IPS-NIHi11 (cell line): ENCODE measurements at places on chromosomes 3 and 15.

DNA sequence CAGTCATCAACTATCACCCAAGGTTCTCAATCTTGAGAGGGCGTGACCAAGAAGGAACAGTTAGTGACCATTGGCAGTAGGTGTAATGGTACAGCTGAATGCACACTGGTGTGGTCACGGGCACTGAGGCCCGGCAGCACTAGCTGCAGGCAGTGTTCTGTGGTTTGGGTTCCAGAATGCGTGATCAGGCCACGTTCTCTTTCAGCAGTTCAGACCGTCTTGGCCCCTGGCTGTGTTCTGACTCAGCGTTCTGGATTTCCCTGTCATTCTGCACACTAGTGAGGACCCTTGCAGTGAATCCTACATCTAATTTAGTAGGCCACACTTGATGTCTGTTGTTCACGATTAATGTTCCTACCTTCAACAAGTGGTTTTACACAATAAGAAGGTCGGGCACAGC lies 220.5 kb upstream of the SLCO3A1 start:
- no peak for DNase-seq

DNA sequence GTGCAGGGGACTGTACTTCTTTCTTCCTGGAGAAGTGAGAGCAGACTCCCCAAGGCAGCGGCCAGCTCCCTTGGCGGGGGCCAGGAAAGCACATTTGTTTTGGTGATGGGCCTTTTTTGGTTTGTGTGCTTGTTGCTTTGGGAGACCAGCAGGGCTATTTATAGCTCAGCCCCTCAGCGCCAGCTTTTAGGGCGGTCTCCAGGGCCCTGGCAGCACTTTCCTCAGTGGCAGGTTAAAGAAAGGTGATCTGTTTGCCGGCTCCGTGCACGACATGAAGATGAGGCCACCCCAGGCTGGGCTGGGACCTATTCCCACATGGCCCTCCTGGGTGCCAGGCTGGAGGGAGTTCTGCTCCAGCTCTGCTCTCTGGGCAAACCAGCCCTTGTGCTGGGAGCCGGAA lies 21.8 kb downstream of the SLC6A11 start:
- DNase-seq = no peak

- DNase-seq = no peak
These were observed 9.0 kb downstream of the GNB5 start for GRCh38 chr15:52181938-52182780.

DNA sequence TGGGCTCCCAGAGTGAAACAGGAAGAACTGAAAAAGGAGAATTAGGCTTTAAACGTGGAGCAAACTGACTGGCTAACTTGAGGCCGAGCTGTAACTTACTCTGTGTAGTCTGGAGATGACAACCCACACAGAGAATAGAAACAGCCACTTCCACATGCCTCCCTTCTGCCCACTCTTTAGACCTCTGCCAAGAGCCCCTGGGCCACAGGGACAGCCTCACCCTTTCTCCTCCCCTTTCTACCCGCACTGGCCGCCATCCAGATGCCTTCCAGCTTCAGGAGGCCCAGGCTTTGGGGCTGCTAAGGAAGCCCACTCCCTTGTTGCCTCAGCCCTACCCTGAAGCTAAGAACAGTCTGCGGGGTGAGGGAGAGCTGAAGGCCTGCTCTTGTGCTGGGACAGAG lies 6.8 kb downstream of the ARHGAP31 start:
- no peak for DNase-seq

DNA sequence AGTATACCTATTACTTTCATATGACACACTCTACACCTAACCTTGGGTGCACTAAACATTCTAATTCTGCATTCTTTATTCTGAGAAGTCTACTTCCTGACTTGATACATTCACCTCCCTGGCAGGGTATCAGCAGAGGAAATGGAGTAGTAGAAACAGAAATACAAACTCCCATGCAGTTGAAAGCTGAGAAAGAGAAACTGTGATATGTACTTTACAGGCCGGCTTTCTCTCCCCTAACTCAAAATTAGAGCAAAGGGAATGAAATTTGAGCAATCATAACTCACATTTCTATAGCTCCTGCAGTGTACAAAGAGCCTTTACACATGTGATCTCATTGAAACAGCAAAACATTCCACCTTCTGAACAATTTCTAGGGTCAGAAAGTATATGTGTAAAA lies 135.5 kb upstream of the COL8A1 start:
- no peak for DNase-seq

- DNase-seq = no peak
These were observed 52.2 kb upstream of the SLC6A11 start for GRCh38 chr3:10763817-10764258.

- DNase-seq = no peak
These were observed 204.2 kb upstream of the PROK2 start for GRCh38 chr3:71989165-71989564.

DNA sequence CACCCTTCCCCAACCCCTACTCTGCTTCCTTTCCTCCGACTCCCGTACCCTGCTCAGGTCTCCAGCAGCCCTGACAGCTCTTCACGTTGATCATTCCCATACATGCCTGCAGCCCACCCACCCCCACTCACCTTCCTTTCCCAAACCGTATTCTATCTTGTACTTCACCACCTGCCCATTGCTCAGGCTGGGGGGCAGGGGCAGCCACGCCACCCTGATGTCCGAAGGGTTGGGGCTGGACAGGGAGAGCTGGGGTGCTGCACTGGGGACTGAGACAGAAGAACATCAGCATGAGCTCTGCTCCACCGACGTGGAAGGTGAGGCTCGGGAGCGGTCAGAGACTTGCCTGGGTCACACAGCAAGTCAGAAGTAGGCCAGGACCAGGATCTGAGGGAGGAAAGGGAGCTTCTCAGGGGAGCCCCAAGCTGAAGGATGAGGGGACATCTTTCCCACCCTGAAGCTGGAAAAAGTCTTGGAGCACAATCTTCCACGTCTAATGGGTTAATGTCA lies 16.5 kb upstream of the IGDCC3 start:
- no peak for DNase-seq

DNA sequence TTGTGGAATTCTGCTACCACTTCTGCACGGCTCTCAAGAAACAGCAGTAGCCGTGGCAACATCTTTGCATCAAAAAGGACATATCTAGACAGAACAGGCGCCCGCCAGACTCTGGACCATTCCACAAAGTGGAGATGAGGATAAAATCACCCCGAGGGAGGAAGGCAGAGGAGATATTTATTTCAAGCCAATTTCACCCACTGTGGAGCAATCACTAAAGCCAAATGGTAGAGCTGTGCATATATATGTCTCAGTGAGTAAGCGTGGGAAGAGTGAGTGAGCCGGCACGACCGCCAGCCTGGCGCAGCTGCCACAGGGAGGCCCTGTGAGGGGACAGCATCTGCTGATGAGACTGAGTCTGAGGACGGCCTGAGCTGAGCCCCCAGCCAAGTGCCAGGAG lies 111.3 kb downstream of the MEGF11 start:
- DNase-seq = no peak

DNA sequence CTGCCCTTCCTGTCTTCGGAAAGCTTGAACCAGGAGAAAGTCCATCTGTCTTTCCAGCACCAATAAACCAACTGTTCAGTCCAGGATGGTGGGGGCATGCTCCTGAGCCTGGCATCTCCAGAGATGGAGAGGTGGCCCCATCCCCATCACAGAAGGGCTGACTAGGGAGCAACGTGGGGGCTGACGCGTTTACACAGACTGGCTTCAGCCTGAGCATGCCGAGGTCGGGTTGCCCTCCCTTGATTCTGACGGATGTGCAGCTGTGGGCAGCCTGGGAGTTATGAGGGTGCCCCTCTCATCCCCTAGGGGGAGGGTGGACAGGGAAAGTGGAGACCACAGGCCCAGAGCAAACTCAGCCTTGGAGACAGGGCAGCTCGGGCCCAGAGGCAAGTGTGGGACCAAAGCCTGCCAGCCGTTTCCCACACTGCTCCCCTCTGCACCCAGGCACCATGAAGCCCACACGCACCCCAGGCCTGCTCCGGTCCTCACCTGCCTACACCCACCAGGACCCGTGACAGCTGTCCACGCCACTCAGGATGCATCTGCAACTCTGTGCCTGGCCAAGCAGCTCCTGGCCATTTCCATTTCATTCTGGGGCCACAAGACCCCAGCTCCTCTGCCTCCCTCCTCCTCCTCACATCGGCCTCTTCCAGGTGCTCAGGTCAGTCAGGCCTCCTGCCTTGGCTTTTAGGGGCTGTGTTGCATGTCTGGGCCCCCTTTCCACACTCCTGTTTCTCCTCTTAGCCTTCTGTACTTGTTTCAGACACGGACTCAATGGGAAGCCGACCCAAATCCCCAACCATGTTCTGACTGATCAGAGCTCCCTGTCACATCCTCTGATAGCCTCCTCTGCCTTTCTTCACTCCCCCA lies 48.2 kb upstream of the SLC41A3 start:
- no peak for DNase-seq

DNA sequence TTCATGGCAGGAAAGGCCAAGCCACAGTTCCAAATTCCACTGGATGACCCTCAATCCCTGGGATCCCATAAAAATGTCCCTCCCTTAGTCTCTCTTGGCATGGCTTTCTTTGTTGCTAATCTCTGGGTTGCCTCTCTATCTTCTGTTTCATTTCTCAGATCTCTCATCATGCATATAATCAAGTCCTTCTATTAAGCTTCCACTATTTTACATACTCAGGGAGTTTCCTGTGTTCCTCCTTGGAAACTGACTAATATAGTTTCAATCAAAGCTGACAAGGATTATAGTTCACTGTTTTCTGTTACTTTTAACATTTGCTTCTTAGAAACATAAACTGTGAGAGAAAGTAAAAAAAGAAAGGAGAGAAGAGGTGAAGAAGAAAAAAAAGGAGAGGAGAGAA lies 113.8 kb upstream of the COL8A1 start:
- no peak for DNase-seq

DNA sequence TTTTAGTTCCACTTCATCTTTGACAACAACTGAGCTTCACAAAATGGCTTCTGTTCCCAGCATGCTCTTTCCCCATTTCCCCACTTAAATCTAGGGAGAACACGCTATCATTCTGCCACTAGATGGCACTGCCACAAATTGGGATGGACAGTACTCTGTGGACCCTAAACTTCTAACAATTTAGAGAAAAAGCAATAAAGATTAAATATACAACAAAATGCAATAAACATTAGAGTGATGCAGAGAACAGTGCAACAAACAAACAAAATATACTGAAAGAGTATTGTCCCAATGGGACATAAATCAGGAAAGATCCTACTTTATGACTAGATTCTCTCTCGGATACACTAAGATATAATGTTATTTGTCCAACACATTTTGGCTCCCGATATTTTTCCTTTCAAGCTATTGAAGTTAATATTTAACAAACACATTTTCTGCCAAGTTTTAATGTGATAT lies 169.7 kb upstream of the TMCO5A start:
- DNase-seq = peak; percentile 45

- DNase-seq = no peak
These were observed 93.2 kb downstream of the DGKG start for GRCh38 chr3:186268616-186269448.

GRCh38 chr15:76345880-76346668 lies 9.5 kb downstream of the ISL2 start:
- DNase-seq = peak; percentile 65

- DNase-seq = no peak
These were observed 13.7 kb downstream of the PLEKHO2 start for GRCh38 chr15:64855205-64855975.

DNA sequence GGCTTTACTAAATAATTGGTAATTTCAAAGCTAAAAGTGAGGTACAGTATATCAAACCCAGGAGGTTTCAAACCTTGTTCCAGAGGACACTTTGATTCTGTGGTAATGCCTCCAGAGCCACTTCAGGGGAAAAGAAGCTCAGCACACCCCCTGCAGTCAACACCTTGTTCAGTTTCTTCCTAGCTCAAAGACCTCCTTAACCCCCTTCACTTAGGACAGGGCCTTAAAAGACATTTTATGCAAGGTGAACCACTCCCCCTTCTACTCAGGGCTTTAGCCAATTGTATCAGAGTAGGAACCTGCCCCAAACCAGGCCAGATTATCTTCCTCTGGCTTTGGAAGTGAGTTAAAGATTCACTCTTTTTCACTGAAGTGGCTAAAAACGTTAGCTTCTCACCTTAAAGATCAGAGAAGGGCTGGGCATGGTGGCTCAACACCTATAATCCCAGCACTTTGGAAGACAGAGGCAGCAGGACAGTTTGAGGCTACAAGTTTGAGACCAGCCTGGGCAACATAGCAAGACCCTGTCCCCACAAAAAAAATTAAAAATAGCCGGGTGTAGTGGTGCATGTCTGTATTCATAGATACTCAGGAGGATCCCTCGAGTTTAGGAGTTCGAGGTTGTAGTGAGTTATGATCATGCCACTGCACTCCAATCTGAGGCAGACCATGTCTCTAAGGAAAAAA lies 3.4 kb downstream of the DENND6A start:
- peak; percentile 28 for DNase-seq

GRCh38 chr3:42725454-42725853 lies 22.9 kb upstream of the HHATL start:
- no peak for DNase-seq

GRCh38 chr15:40623361-40623760 lies 29.3 kb downstream of the KNL1 start:
- no peak for DNase-seq

DNA sequence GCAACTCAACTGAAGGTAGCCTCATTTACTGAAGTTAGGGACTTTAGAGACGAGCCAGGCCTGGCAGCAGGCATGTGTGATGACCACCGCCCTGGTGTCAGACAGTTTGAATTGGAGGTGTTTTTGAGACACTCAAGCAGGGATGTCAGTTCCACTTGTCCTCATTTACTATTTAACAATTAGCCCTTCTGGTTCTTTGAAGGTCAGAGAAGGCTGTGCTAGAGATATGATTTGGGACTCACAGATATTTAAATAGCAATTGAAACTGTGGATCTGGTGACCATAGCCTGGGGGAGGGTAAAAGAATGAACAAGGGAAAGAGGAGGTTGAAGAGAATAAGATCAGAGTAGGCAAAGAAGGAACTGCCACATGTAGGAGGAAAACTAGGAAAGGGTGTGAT lies 74.6 kb downstream of the REC114 start:
- no peak for DNase-seq

GRCh38 chr3:135728007-135728721 lies 237.4 kb upstream of the PPP2R3A start:
- no peak for DNase-seq

DNA sequence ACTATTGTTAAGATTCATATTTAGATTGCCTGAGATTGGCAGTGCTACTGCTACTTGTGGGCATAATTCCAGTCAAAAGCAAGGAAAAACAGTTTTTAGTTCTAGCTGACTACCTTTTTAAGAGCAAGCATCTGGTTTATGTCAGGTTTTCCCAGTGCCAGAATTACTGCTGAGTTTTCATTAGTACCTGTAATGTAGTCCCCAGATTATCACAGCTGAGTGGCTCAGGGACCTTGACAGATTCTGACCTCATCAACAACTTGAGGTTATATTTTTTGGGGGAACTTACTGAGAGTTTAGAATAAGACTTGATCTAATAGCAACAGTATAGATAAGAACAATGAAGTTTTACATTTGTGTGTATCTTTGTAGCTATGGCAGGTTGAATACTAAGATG lies 31.0 kb downstream of the NXPE3 start:
- DNase-seq = no peak

DNA sequence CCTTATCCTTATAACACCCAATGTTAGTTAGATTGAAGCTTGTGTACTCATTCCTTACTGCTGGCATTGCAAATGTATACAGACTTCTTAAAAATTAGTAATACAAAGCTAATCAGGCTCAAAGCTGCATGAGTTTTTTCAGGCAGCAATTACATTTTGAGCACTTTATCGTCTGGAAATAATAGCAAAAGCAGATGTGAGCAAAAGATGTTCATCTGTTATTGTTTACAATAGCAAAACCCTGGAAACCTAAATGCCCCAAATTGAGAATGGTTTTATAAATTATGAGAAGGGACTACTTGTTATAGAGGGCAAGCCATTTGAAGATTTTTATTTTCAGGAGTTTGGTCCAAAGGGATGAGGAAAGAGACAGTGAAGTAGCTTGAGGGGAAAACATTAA lies 126.4 kb downstream of the GADL1 start:
- DNase-seq = no peak
